Stimulated activated CD4-positive, alpha-beta T cell treated with anti-CD3 and anti-CD28 coated beads, TNF-alpha, amount 100 ng/mL, for 1 hour (primary cell): ENCODE measurements at places on chromosomes 2 and 18.

GRCh38 chr2:238581126-238581525 lies 154.4 kb downstream of the ASB1 start:
- no peak for DNase-seq

DNA sequence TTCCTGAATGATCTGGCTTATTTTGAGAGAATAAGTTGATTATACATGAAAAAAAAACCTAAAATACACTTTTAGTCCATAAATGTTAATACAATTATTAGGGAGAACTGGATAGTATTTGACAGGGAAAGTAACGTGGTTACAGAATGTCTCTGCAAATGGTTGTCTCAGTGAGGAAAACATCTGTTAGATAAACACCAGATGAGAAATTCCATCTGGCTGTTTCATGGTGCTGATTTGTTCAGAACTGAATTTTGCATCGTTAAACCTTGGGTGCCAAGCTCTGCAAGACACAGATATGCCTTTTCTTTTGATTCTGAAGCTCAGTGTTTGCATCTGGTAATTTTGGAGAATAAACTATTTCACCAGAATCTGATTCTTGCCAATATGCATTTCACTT lies 90.4 kb downstream of the SCN3A start:
- DNase-seq: no peak

- no peak for DNase-seq
Measured at GRCh38 chr2:183868707-183869106, 729.6 kb upstream of the ZNF804A start.

DNA sequence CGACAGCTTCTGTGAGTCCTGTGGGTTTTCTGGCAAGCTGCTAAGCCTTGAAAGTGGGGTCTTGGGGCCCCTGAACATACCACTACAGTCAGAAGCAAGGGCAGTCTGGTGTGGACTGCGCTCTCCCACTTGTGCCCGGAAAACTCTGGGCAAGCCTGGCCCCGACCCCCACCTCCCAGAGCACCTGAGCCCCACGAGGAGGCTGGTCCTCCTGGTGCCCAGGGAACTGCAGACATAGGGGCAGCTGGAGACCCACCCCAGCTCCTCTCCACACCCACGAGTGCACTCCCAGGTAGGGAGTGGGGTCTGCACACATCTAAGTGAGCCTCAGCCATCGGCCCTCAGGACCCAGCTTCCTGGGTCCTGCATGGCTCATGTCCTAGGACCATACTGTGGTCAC lies 16.2 kb upstream of the GPC1 start:
- no peak for DNase-seq

- DNase-seq: no peak
Measured at GRCh38 chr2:124983595-124983994, 958.5 kb downstream of the CNTNAP5 start.

GRCh38 chr2:53584986-53585385 lies 182.6 kb upstream of the CHAC2 start:
- DNase-seq: no peak

GRCh38 chr2:159902722-159903121 lies 104.7 kb upstream of the CD302 start:
- DNase-seq: no peak
